ENCODE measurements at places on chromosomes 4 and X. TPM values are rescaled to one million over a fixed set of nuclear protein-coding genes. Genes with fewer than 3 reads are reported as not detected.

DNA sequence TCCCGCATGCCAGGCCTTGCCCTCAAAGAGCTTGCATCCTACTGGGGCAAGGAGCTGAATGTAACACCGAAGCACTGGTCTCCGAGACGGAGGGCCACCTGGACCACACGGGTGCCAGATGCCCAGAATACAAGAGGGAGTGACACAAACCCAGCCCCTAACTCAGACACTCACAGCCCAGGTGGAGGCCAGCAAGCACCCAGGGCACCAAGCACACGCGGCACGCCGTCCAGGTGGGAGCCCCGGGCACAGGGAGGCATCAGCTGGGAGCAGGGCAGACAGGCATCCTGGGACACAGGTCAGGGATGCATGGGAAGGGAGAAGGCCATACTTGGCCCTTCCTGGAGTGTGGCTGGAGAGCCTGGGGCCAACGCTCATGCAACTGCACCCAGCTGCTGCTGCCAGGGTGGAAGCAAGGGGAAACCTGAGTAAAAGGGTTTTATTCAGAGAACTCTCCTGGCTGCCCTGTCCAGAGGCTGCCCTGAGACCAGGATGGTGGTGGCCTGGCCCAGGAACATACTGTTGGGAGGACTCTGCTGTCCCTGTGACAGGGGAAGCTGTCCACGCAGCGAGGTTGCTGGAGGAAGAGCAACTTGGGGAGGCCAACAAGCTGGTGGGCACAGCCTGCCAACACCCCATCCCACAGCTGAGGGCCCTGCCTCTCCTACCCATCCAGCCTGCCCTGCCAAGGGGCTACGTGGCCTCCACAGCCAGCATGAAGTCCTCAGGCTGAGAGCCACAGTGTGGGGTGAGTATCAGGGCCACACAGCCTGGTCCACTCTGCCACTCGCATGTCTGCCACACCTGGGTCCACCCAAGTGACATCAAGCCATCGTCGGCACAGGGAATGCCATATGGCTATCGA lies 22.2 kb upstream of the PPP2R2C start:
- H3K4me3 ChIP-seq = no peak overlapping the region
- peaks cover 3% of the 10 kb centered on the region for H3K27me3 ChIP-seq
- DNase-seq = no peak
- peaks cover 19% of the 10 kb centered on the region for H3K4me1 ChIP-seq
- no peak overlapping the region for H3K27ac ChIP-seq

DNA sequence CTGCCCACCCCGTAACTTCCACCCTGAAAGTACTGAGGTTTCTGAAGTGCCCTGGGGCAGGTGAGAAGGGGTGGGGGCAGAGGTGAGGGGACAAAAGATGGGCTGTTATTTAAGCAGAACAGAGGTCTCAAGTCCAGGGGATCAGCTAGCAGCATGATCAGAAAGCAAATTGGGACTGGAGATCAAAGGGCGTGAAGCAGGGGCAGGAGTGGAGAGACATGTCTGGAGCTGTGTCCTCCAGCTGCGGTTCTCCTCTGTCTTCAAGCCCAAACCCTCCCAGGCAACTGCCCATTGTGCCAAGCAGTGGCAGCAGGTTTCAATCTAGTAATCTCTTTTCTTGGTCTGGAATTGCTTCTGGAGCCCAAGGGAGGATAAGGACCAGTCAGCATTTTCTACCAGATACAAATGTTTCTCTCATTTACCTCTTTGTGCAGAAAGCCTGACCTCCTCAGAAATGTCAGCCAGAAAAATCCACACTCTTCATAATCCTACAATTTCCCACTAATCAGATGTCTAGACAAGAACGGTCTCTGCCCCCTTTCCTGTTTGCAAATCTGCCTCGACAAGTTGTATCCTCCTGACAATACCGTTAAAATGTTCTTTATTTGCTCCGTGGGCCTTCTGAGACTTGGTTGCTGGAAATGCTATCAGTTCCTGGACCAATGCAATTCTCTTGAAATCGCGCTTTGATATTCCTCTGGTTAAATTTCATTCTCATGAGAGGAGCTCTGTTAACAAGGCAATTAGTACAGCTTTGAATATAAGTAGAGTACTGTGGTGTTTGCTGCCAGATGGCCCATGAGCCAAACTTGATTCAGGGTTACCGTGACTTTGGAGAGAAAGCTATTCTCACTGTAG lies 23.2 kb upstream of the RASL11B start:
- no peak for DNase-seq
- no peaks in the 10 kb centered on the region for H3K36me3 ChIP-seq
- no peak overlapping the region for H3K4me3 ChIP-seq
- no peak overlapping the region for H3K27ac ChIP-seq

DNA sequence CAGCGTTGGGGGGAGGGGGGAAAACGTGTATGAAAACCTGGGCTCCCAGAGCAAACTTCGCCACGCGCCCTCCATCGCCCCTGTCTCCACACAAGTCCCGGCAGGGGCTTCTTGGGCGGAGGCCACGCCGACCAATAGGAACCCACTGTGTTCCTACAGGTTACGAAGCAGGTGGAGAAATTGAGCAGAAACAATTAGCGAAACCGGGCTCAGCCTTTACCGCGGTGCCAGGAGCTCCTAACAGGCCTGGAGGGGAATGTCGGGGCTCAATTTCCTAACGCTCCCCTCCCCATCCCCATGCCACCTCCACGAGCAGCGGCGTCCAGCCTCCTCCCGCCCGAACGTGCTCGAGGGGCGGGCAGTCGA lies 589 bp upstream of the KIT start:
- no peaks in the 10 kb centered on the region for H3K36me3 ChIP-seq
- peak overlapping the region; percentile 85 for H3K4me3 ChIP-seq
- DNase-seq = peak; percentile 12
- peaks cover 14% of the 10 kb centered on the region for H3K4me1 ChIP-seq
- H3K27me3 ChIP-seq = peaks cover 34% of the 10 kb centered on the region

Gene IL1RAPL1
- total RNA-seq = 4.1 TPM

Gene XG
- total RNA-seq = 1.2 TPM

DNA sequence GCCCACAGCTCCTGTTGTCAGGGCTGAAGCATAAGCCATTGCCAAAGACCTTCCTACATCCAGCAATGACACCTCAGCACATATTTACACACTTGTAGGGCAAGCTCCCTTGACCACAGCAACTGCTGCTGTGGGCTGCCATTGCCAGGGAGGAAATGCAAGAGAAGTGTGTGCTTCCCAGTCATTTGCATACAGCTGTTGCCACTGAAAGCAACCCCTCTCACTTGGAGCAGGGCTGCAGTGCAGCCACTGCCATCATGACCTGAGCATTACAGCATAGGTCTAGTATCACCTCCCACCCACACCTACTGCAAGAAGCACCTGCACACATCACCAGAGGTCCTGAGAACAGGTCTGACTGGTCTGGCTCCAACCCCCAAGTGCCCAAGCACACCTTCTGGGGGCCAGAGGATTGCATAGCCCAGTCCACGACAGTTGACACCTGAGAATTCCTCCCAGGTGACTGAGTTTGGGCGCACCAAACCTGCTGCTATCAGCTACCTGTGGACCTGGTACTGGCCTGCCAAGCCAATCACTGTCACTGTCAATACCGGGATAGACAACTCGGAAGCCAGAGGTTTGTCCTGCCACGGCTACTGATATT lies 636.5 kb upstream of the SLIT2 start:
- H3K27me3 ChIP-seq = no peaks in the 10 kb centered on the region
- H3K36me3 ChIP-seq = no peaks in the 10 kb centered on the region
- no peak overlapping the region for H3K27ac ChIP-seq
- H3K4me1 ChIP-seq = peaks cover 3% of the 10 kb centered on the region

GRCh38 chr4:118740869-118741268 lies 55.7 kb downstream of the METTL14 start:
- no peak for DNase-seq
- H3K36me3 ChIP-seq = peaks cover 6% of the 10 kb centered on the region
- no peak overlapping the region for H3K4me3 ChIP-seq
- no peaks in the 10 kb centered on the region for H3K27me3 ChIP-seq

Gene LRIT3
- total RNA-seq = 0.17 TPM

DNA sequence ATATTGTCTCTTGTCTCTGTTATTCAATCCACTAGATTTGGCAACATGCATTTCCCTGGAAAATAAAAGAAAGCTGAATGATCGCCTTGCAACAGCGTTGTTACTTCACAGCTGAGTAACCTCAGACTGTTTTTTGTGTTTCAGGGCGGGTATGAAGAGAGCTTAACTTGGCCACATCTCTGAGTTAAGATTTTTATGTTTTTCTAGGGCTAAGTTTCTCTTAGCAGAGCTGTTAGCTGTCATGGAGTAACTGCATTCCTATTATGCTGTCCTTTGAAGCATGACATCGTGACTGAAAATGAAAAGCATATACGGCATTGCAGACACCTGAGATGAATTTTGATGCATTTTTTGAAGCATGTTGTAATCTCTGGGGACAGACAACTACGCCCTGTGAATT lies 1798.9 kb downstream of the PCDH7 start:
- no peak overlapping the region for H3K27ac ChIP-seq
- no peaks in the 10 kb centered on the region for H3K27me3 ChIP-seq
- no peak for DNase-seq
- peaks cover 1% of the 10 kb centered on the region for H3K4me1 ChIP-seq
- no peak overlapping the region for H3K4me3 ChIP-seq

Gene SATL1
- 0.51 TPM for total RNA-seq

DNA sequence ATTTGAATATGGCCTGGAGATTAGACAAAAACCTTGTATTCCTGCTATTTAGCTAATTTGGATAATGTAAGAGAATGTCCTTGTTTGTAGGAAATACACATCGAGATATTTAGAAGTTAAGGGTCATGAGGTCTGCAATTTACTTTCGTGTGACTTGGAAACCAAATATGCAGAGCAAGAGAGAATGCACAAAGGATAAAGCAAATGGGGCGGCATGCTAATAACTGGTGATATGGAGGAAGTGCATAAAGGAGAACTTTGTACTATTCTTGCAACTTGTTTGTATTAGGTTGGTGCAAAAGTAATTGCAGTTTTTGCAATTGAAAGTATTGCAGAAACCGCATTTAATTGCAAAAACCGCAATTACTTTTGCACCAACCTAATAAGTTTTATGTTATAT lies 7.2 kb upstream of the CXCR3 start:
- H3K4me3 ChIP-seq = no peak overlapping the region
- no peaks in the 10 kb centered on the region for H3K27me3 ChIP-seq
- H3K36me3 ChIP-seq = no peaks in the 10 kb centered on the region
- no peaks in the 10 kb centered on the region for H3K4me1 ChIP-seq

Gene SMPX
- total RNA-seq = not detected

Gene GTPBP6
- 72.7 TPM for total RNA-seq

Gene UGT2A1
- total RNA-seq = not detected
